ENCODE measurements at places on chromosomes 4 and X. TPM values are rescaled to one million over a fixed set of nuclear protein-coding genes. Genes with fewer than 3 reads are reported as not detected.

Gene CT45A5
- not detected for total RNA-seq

Gene NIPAL1
- total RNA-seq = 0.65 TPM

Gene LEF1
- total RNA-seq = not detected

Gene PABPC5
- 0.08 TPM for total RNA-seq

Gene MAGEC2
- not detected for total RNA-seq

Gene CCSER1
- not detected for total RNA-seq

Gene NWD2
- total RNA-seq = not detected

Gene IDS
- 110 TPM for total RNA-seq

Gene HTR2C
- total RNA-seq = not detected

Gene GPC3
- total RNA-seq = not detected

Gene SORCS2
- total RNA-seq = 4.6 TPM

Gene HS3ST1
- total RNA-seq = 0.90 TPM

Gene TMEM150C
- total RNA-seq = 1.3 TPM

Gene SHISA3
- not detected for total RNA-seq

Measured in A549 treated with GW870086 at 1 μM for 4 hours (cell line).